CD4-positive, alpha-beta T cell treated with Interleukin-2 at 100 ng/mL for 4 hours (primary cell): ENCODE measurements at places on chromosomes 3 and 15.
A peak's percentile ranks its signal among the peaks of the same experiment; 100 is the strongest.

DNA sequence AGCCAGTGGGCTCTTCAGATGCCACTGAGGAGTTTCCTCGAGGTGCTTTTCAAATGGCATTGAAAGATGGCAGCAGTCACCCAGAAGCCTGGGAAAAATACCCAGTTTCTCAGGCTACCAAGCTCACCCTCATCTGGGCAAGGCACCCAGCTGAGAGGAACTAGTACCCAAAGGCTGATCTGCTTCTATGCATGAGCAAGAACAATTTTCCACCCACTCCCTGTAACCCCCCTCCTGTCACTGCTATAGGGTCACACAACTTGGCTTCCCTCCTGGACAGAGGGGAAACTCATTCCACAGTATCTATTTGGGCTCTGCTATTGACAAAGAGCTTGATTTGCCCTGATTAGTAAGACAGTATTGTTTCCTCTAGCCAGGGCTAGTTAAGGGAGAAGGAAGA lies 31.9 kb downstream of the THRB start:
- DNase-seq, result no peak

GRCh38 chr3:45987368-45988291 lies 8.0 kb downstream of the FYCO1 start:
- no peak for DNase-seq

- DNase-seq, result no peak
Observed at GRCh38 chr3:188711881-188712247, 459.9 kb upstream of the TPRG1 start.

DNA sequence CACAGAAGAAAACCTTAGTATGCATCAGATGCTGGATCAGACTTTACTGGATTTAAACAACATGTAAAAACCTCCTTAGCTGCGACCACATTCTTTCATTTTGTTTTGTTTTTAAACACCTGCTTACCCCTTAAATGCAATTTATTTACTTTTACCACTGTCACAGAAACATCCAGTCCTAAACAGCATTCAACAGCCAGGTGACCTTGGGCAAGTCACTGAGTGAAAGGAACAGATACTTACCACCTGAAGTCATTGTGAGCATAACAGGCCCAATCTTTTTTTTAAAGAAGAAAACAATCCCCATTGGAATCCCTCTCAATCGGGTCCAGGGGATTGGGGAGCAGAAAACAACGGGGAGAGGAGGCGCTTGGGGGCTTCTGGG lies 390 bp downstream of the STARD5 start:
- no peak for DNase-seq

GRCh38 chr3:61864886-61865285 lies 303.5 kb downstream of the PTPRG start:
- no peak for DNase-seq

DNA sequence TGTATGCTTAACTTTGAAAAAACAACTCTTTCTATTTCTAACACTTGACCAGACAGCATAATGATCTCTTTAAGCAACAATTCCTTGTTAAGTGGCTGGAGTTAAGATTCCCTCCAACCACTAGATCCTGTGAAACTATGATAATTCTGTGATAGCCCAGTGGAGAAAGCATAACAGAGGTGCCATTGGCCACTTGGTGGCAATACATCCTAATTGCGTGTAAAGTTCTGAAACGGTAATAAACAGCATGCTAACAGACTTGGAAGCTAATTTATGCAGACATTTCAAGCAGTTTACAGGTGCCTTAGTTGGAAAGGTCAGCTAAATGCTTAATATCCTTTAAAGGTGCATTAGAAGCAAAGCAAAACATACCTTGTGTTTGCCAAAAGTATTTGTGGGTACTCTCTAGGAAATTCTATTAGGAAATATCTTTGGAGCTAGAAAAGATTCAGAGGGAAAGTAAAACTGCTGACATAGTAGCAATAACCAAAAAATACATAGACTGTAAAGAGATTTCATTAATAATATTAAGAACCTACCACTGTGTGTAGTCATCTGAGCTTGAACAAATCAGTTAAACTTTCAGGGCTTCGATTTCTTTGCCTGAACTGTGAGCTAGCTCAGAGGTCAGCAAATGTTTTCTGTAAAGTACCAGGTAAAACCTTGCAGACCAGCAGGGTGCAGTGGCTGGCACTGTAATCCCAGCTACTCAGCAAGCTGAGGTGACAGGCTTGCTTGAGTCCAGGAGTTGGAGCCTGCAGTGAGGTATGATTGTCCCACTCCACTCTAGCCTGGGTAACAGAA lies 19.0 kb upstream of the CSTA start:
- DNase-seq, result no peak

GRCh38 chr15:49423021-49423420 lies at the start of gene FGF7:
Gene FGF7 (plus strand): TSS chr15:49423242. CDS start chr15:49424298, 1,056 bp downstream.
- DNase-seq, result no peak

DNA sequence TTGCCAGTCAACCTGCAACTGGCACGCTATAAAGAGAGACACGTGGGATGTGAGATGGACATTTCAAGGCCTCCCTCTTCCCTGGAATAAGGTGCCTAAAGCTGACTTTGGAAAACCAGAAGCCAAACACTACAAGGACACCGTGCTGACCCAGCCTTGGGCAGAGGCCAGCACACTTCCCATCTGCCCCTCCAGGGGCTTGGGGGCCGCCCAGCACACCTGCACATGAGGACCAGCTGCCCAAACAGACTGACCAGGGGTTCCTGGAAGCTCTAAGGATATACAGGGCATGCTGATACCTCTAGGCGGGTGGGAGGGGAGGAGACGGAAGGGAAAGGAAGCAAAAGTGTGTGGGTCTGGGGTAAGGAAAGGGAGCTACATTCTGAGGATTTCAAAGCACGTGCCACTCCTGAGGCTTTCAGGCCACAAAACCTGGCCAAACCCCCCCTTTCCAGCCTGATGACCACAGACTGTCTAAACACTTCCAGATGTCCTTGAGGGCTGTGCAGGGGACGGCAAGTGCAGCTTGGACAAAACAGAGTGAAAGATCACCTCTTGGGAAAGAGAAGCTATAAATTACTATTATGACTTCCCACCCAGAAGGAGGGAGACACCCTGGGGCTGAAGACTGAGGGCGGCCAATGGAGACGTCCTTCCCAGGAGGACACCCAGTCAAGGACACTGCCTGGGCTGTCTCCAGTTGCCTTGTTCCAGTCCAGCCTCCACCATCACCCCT lies 57.9 kb downstream of the ADCY5 start:
- DNase-seq, result no peak

DNA sequence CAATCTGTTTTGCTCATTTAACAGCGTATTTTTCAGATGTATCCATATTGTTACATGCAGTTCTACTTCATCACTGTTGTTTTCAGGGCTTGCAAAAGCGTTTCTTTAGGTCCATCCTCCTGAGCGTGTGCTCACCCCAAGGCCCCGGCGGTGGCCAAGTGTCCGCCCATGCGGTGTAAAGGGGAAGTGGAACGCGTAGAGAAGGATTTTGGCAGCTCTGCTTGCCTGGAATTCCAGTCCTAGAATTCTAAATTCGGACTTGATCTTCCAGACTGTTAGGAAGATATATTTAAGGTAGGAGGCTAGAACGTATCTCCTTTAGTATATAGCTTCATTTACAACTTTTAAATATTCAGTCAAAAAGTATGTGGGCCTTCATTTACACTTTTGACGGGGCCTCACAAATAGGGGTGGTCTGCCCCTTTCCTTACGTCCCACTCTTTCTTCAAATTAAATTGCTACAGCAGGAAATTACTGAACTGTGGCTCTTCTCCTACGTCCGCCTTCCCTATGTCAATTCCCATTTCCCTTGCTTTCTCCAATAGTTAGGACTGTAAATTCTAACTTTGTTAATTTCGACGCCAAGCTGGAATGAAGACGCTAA lies 609 bp upstream of the TBC1D23 start:
- no peak for DNase-seq

- no peak for DNase-seq
Observed at GRCh38 chr3:56919797-56920195, 118.0 kb upstream of the ARHGEF3 start.

GRCh38 chr3:57779666-57780065 lies 23.6 kb downstream of the SLMAP start:
- DNase-seq, result no peak

GRCh38 chr3:112032098-112032731 lies 2.3 kb upstream of the TMPRSS7 start:
- no peak for DNase-seq

DNA sequence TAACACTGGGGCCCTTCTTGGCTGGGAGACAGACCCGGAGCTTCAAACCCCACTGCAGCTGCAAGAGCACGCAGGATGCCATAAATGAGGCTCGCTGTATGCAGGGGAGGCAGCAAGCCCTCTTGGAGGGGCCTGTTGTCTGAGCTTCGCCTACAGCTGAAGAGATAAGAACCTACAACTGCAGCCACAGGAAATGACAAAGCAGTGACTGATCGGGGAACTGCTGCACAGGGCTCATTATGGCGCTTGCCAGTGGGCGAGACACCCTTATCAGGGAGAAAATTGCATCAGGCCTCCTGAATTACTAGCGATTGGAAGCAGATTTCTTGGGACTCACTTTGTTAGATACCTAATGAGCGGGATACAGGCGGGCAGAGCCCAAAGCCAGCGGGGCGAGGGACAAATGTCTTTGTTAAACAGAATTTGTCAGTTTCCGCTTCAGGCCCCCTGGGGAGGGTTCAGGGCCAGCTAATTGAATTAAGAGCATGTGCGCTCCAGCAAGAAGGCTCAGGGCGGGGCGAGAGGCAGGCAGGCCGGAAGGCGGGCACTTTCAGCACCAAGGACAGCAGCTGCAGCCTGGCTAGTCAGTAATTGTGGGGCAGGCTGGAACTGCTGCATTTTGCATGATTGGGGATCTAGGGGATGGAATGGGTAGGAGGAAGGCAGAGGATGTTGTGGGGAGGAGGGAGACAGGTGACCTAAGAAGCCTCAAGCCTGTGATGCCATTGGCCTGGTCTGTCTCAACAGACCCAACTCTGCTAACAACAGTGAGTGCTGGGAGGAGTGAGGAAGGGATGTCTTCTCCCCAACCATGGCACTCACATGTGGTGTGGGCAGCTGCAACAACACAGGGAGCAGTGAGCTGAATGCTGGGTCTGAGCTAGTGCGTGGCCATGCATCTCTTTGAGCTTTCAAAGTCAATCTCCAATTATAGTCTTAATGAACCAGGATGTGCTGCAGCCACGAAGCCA lies 55.3 kb downstream of the CCDC33 start:
- peak; percentile 39 for DNase-seq
